ENCODE measurements at places on chromosomes 2 and 18. TPM values are rescaled to one million over a fixed set of nuclear protein-coding genes. Genes with fewer than 3 reads are reported as not detected.

The ANKRD30B gene
- total RNA-seq, result 0.39 TPM

The ANKRD36C gene
- total RNA-seq, result 23.6 TPM

The TUBB6 gene
- total RNA-seq, result 560 TPM

The APCDD1 gene
- 232 TPM for total RNA-seq

The ZFP36L2 gene
- 237 TPM for total RNA-seq

The GREB1L gene
- total RNA-seq, result 8.6 TPM

The GPAT2 gene
- total RNA-seq, result 9.0 TPM

DNA sequence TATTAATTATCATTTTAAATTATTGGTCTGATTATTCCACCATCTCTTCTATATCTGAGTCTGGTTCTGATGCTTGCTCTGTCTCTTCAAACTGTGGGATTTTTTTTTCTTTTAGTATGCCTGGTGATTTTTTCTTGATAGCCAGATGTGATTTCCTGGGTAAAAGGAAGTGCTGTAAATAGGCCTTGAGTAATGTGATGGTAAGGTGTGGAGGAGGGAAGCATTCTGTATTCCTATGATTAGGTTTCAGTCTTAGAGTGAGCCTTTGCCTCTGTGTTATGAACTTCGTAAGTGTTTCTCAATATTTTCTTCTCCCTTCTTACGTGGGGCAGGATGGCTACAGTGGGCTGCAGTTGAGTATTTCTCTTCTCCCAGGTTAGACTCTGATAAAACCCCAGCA, 103.0 kb downstream of the EHBP1 start:
- DNase-seq, result no peak

- DNase-seq, result no peak
These were observed 76.6 kb upstream of the ZNF516 start for GRCh38 chr18:76571689-76572088.

DNA sequence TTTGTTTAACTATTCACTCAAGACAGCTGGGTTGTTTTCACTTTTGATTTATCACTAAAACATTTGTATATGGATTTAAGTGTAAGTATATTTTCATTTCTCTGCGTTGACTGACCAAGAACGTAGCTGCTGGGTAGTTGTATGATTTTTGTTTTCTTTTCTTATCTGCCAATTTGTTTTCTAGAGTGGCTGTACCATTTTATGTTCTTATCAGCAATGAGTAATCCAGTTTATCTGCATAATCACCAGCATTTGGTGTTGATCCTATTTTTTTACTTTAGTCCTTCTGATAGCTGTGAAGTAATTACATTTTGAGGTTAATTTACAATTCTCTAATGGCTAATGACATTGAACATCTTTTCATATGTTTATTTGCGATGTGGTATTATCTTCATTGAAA, 1178.4 kb upstream of the TMEFF2 start:
- no peak for DNase-seq

DNA sequence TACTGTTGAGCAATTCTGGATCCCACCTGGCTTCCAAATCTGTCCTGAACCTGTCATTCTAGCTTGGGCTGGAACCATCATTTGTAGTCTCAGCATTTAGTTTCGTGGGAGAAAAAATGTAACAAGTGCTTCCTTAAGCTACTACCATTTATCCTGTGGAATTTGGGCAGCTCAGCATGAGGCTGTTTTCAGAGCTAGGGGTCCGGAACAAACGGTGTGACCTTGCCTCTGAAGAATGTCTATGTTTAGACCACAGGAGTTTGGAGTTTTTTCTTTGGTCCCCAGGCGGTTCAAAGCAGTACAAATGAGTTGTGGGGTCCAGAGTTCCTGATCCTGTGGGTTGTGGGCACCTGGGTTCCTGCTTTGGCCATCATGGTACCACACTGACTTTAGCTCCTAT, 59.1 kb upstream of the TMEM178A start:
- DNase-seq, result no peak

DNA sequence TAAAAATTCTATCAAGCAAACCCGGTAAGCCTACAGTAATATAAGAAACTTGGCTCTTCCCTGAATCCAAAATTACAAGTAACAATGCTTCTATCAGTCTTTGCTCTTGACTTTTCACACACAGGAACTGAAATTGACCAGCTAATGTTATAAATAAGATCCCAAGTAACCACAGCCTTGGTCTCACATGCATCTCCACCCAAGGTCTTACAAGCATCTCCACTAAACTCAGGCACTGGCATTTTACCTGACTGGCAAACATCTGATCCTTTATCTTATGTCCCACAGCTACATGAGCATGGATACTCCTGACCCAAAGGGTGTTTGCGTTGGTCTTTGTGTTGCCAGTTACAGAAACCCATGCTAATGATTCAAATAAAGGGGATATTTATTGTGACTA, 302.3 kb upstream of the EPHA4 start:
- DNase-seq, result no peak

DNA sequence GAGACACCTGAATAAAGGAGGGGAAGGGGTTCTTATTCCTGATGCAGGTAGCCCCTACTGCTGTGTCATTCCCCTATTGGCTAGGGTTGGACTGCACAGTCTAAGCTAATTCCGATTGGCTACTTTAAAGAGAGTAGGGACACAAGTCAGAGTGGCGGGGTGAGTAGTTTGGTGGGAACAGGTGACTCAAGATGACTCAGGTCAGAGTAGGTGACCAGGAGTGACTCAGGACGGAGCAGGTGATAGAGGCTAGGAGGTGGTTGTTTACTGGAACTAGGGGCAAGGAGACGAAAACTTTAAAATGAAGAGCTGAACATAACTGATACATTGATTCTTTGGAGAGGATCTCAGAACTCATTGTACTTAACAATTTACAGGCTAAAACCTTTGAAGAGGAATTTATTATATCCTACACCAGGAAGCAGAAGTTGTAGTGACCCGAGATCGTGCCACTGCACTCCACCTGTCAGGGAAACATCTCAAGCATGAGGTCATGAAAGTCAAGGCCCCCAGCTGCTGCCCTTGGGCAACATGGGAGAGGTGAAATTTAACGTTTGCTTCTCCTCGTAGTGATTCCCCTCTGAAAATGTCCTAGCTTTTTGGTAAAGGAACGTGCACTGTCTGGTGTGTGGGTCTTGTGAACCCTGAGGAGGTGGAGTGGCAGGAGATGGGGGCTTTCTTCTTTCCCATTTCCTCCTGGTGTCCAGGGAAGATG, 4.5 kb upstream of the CYP27A1 start:
- DNase-seq, result no peak

- DNase-seq, result no peak
These were observed 107.0 kb downstream of the GALNT14 start for GRCh38 chr2:31031132-31031706.

DNA sequence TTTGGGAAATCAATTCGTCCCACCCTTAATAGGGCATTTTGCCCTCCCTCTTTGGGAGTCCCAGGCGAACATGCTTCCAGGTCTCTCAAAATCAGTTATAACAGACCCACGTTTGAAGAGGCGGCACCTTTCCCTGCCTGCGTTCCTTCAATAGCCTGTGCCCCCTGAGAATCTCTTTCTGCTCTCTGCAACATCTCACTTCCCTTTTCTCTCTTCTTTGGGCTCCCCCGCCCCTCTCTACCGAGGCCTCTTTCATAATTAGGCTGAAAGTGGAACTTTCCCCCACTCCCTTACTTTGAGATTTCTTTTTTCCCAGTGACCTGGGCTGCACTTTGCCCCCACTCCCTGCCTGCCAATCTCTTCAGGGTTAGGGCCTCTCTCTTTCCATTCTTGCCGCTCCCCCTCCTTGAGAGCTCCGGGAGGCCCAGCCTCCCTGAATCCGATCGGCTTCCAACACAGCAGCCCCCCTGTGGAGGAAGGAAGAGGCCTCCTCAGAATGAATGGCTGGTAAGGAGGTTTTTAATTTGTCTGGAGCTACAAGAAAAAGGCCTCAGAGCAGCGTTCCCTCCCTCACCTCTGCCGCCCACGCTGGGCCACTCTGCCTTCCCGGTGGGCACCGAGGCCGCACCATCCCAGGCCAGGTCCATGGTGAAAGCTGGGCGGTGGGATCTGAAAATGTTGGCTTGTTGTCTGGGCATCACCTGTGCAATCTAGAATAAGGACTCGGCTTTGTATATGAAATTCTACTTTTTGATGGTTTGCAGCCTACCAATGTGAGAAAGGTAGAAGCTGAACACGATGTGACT, 162.6 kb upstream of the SIX3 start:
- DNase-seq, result no peak

GRCh38 chr2:148096012-148096411, 75.1 kb downstream of the MBD5 start:
- DNase-seq, result no peak
